Activated T-cell treated with anti-CD3 and anti-CD28 coated beads, Interleukin-2, amount 50 U/mL, for 4 hours (primary cell): ENCODE measurements at places on chromosomes 13 and 19.

DNA sequence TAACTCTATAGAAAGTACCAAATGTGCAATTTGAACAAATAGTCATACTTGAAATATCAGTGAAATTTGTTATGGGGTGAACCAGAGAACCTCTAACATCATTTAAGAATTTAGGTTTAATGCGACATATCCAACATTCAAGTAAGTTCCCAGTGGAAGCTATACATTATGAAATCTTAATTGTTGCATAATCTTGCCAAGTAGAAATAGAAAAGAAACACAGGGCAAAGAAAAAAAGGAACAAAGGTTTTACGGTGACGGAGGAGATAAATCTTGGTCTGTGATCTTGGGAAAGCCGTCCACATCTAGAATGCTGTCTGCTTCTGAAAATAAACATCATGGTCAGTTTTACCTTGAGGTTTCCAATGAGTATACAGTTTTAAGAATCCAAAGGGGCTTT lies 445.7 kb downstream of the RFC3 start:
- DNase-seq = no peak

- no peak for DNase-seq
Observed at GRCh38 chr19:48461651-48461981, 6.2 kb downstream of the KCNJ14 start.

GRCh38 chr13:98089246-98089645 lies 53.6 kb upstream of the FARP1 start:
- DNase-seq = no peak

- no peak for DNase-seq
Observed at GRCh38 chr13:107712145-107712860, 503.0 kb downstream of the LIG4 start.

GRCh38 chr13:44365008-44365407 lies 8.6 kb upstream of the SERP2 start:
- DNase-seq = no peak

- DNase-seq = no peak
Observed at GRCh38 chr19:49807904-49808675, 5.0 kb downstream of the FUZ start.

DNA sequence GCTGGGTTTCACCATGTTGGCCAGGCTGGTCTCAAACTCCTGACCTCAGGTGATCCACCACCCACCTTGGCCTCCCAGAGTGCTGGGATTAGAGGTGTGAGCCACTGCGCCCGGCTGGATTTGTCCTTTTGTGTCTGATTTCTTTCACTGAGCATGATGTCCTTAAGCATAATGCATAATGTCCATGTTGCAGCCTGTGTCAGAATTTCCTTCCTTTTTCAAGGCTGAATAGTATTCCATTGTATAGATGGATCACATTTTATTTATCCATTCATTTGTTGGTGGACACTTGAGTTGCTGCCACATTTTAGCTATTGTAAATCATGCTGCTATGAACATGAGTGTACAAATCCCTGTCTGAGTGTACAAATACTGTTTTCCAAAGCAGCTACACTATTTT lies 25.5 kb downstream of the RFX2 start:
- DNase-seq = no peak

GRCh38 chr19:5774921-5775320 lies 9.6 kb downstream of the PRR22 start:
- DNase-seq = no peak

DNA sequence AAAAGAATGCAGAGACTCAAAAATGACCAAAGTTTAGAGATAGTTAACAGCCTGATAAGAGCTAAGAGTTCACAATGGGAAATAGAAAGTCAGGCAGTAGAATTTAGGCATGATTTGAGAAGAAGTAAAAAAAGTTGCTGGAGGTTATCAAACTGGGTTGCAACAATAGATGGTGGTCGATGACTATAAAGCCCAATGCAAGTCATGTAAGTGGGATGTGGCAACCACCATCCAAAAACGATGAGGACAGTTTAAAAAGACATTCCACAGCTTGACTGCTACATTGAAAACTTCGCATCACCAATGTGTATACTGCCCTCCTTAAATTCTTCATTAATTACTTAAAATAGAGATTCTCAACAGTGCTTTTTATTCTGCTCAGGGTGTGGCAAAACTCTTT lies 19.7 kb downstream of the ELF1 start:
- DNase-seq = no peak
